Sciatic nerve (tissue), 2 donors: ENCODE measurements at places on chromosomes 5 and 9.

DNA sequence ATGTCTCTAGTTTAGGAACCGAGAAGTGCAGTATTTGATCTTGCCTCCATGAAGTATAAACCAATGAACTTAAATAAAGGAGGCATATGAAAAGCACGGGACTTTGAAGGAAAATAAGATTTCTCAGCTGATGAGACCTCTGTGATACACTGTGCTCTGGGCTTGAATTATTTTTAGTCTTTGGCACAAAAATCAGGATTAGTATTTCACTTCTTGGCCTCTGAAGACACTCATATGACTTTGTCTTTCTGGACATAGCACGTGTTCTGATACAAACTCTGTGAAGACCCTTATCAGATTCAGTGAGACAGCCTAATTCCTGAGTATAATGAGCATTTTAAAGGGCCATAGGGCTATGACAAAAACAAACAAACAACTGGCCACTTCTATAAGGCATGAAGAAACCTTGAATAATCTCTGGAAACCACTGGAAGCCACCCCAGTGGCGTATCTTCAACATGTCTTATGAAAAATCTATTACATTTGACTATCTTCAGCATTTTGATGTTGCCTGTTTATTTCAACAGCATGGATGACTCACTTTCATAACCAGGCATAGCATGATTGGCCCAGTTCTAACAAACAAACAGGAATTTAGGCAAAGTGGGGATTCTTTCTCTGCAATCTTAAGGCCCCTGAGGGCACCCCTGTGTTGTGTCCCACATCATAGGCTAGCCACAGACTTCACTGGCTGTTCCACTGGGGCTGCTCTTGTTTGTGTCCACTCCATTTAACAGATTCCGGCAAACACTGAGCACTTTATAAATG lies 90.3 kb upstream of the ZNF462 start:
- no peak for DNase-seq

- no peak for DNase-seq
Measured at GRCh38 chr5:145489516-145489915, 345.6 kb downstream of the PRELID2 start.

GRCh38 chr5:137880313-137880712 lies 8.9 kb upstream of the PKD2L2 start:
- DNase-seq = no peak

DNA sequence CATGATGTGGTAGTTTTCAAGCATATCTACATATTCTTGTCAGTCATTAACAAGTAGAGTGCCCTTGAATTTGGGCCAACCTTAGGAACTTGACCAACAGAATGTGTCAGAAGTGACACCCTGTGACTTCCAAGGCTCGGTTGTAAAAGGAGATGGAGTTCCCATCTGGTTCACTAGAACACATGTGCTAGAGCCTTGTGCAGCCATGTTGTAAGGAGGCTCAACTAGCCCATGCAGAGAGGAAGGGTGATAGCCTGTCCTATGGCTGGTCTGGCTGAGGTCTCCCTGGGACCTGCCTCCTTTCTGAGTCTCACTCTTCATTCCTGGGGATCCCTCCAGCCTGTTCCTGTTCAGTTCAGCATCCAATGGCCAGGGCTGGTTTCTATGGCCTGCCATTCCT lies 28.1 kb upstream of the HRH2 start:
- no peak for DNase-seq

- peak; percentile 49 for DNase-seq
Measured at GRCh38 chr5:150303070-150303615, 438 bp upstream of the ARSI start.

- DNase-seq = no peak
Measured at GRCh38 chr5:80054682-80055081, 19.5 kb downstream of the THBS4 start.

- DNase-seq = no peak
Measured at GRCh38 chr5:122896598-122897282, 51.3 kb downstream of the SNX24 start.
